ENCODE measurements at places on chromosomes 16 and 17.

GRCh38 chr16:27748868-27749546 is 199.1 kb downstream of the KATNIP start:
- peak; percentile 37 for DNase-seq

- DNase-seq: no peak
These were observed 6.5 kb downstream of the PDIA2 start for GRCh38 chr16:289395-289997.

- DNase-seq: no peak
These were observed 900.0 kb upstream of the GOT2 start for GRCh38 chr16:59634004-59634579.

- no peak for DNase-seq
These were observed 17.7 kb downstream of the SOCS7 start for GRCh38 chr17:38369124-38369886.

- peak; percentile 84 for DNase-seq
These were observed 805 bp downstream of the HNF1B start for GRCh38 chr17:37743875-37744632.

DNA sequence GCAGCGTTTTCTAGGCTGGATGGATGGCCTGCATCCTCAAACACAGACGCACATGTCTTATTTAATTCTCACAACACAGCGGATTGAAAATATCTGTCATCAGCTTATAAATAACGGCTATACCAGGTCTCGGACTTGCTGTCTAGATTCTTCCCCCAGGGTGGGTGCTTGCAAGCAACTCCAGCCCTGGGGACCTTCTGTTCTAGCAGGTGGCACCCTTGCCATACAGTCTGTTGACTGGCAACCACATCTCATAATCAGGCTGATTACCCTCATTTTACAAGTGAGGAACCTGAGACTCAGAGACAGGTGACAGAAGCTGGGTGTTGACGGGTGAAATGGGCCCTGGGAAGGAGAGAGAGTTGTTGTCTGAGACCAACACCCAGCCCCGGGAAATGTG is 16.2 kb upstream of the SEZ6 start:
- no peak for DNase-seq

DNA sequence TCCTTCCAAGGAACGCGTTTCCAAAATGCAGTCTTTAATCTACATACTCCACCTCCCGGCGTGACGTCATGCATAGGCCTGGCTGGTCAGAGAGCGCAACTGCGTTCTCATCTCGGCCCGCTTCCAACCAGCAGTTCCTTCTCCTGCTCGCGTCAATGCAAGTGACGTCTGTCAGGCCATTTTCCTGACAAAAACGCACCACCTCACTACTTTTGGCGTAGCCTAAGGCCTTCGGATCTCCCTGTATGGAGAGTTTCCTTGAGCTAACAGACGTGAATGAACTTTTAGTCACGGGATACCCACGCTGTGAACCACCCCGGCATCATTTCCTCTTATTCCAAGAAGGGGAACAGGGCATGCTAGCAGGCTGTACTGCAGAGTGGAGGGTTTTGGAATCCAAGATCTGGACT is 25.0 kb downstream of the TEX14 start:
- DNase-seq: peak; percentile 76

- DNase-seq: no peak
These were observed 419 bp downstream of the GLIS2 start for GRCh38 chr16:4316108-4316863.

GRCh38 chr16:75377729-75378386 is 55.4 kb downstream of the CFDP1 start:
- no peak for DNase-seq

GRCh38 chr17:73750975-73751374 is 106.7 kb upstream of the SDK2 start:
- no peak for DNase-seq

DNA sequence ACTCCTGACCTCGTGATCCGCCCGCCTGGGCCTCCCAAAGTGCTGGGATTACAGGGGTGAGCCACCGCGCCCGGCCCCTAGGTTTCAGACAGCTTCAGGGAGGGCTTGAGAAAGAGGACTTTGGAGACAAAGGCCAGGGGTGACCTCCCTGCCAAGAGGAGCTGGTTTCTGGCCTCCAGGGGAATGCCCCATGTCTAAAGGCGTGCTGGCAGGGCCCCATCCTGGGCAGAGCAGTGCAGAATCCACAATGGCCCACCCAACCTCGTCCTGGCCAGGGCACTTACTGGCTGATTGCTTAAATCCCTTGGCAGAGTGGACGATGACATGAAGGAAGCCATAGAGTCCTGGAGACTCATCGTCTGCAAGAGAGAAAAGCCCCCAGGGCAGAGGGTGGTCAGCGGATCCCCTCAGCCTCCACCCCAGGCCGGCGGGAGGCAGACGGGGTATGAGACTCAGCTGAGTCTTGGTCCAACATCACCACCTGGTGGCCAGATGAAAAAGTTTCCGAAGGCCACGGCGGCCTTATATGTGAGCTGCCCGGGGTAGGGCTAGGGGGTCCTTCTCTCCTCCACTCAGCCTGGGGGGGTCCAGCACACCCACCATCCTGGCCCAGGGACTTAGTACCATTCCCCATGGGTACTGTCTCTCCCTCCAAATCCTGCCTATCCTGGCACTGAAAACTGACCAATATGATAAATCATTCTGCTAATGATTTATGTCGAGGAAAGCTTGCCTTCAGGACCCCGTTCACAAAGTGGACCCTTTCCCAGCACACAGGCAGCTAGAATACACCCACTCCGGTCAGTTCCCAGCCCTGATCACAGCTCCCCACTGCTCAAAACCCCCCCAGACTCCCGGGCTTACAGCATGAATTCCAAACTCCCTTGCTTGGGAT is 59.1 kb downstream of the TIMM22 start:
- peak; percentile 25 for DNase-seq

- no peak for DNase-seq
These were observed 129.1 kb downstream of the GAS7 start for GRCh38 chr17:10069301-10069700.

DNA sequence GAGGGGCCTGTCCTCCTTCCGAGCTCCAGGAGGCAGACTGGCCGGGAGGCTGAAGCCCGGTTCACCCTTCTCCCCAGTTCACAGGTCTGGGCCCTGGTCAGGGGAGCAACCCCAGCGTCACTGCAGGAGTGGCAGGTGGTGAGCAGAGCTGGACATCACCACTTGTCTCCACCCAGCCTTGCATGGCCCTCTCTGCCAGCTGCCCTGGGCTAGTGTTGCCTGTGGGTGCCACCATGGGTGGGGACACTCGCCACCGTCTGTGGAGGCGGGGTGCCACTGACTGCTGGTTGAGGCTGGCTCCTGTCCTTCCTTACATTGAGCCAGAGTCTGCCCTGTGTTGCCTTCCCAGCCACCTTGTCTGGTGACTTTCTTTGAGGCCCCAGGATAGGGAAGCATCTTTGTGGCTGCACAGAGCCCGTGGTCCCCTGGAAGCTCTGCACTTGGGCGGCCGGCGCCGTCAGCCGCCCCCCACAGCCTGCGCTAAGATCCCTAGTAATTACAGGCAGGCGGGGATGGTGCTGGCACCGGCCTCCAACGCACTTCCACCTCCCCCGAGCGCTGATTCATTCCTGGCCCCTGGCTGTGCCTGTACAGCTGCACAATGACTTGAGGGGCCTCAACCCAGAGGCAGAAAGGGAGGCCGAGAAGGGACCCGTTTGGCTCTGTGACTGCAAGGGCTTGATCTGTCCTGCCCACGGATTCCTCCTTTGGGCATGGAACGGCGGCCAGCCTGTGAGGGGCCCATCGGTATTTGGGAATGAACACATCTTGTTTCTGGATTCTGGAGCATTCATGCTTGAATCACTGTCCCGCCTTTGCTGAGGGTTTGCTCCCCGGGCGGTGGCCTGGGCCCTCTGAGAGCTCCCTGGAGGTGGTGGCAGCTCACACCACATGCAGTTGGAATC is 5.2 kb downstream of the BAIAP2 start:
- no peak for DNase-seq

DNA sequence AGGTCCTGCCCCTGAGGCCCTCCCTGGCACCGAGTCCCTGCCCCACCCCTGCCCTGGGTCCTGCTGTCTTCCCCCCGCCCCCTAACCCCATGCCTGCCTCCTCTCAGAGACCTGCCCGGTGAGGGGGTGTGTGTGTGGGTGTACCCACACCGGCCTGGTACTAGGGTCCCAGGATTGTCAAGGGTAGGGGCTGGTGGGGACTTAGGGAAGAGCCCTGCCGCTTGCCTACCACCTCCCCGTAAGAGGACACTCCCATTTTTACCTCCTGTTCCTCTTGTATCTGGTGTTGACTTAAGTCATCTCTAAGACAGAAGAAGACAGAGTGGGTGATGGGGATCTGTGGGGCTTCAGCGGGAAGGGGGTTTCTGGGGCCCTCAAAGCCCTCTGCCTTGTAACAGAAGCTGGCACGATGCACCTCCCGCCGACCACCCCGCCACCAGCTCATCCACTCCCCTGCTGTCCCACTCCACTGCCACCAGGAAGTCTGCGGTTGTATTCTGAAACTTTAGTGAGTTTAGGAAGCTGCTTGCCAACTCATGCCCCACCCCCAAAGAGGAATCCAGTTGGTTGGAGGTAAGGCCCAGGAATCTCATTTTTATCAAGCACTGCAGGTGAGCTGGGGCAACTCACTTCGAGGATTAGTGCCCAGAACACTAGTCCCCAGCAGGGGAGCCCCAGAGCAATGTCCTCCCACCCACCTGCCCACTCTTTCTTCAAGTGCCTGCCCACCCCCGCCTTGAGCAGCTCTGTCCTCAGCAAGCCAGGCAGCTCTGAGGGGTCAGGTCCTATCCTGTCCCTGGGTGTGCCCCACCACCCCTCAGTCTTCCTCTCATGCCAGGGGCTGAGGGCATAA is 5.6 kb downstream of the SPATA32 start:
- no peak for DNase-seq
